ENCODE measurements at places on chromosomes 7 and 10.
A peak's percentile ranks its signal among the peaks of the same experiment; 100 is the strongest.

DNA sequence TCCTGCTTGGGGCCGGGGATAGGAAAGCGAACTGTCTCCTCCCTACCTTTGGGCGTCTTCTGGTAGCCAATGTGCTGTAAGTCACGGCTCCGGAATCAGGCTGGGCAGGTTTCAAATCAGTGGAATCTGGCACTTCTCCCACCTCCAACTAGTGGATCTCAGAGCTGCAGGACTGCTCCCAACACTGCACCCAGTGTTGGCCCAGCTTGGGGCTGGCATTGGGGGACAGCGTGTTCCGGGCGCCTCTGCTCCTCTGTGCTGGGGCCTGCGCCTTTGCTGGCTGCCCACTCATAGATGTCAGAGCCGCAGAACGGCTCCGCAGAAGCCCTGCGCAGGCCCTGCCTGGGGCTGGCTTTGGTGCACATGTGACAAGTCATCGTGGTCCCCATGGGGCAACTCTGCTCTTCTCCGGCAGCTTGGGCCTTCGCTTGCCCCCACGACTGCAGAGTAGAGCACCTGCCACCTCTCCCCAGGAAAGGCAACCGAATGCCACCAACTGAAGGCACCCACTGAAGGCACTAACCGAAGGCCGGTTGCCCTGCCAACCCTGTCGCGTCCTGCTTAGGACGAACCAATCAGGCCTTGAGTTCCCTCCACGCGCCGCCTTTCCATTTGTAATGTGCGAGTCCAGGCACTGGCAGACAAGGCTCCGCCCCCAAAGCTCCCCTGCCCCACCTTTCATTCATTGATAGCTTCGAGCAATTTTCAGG is 85.5 kb upstream of the ABI1 start:
- DNase-seq: no peak

DNA sequence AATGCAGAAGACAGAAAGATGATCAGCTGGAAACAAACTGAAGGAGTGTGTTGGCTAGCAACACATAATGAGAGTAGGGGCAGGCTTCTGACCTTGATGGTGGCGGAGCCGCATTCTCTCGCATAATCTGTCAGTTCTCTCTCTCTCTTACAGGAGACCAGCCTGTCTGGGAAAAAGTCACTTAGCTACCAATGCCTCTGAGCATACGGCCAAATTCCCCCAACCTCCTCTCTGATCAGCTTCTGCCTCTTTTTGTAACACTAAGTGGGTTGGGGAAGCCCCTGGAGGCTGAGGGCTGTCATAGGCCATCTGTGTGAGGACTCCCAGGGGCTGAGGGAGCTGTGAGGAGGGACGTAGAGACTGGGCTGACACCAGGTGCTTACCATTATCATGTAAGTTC is 104.6 kb downstream of the HIPK2 start:
- no peak for DNase-seq

GRCh38 chr7:44974549-44974948 is 4.3 kb downstream of the MYO1G start:
- no peak for DNase-seq

GRCh38 chr10:67521546-67521945 is 174.4 kb downstream of the CTNNA3 start:
- DNase-seq: no peak

GRCh38 chr10:109866168-109866994 is 56.9 kb downstream of the XPNPEP1 start:
- no peak for DNase-seq

- no peak for DNase-seq
Observed at GRCh38 chr7:30914596-30914995, 2.9 kb downstream of the AQP1 start.

DNA sequence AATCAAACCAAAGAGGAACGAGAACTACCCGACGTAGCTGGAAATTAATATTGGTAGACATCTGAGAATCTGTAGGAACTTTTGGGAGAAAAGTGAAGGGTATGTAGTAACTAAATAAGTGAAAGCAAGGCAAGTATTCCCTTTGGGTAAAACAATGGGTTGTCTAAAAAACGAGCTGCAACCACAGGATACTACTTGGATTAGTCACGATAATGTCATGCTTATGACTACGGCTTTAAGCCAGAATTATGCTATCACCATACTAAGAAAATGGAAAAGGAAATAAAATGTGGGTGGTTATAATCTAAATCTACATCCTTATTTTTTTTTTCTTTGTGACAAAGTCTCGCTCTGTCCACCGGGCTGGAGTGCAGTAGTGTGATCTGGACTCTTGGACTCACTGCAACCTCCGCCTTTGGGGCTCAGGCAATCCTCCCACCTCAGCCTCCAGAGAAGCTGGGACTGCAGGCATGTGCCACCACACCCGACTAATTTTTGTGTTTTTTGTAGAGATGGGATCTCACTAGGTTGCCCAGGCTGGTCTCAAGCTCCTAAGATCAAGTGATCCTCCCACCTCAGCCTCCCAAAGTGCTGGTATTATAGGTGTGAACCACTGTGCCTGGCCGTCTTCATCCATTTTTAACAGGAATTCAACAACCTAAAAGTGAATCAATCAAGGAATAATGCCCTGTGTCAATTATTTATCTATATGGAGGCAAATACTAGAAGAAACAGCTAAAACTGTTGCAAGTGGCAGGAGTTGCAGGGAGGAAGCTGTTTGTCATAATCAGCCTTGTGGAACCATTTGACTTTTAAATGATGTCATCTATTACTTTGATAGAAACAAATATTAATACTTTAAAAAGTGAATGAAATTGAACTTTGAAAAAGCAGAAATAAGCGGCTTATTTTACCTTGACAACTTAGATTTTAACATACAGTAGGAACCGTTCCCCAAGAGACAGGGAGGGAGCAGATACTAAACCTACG is 189.3 kb downstream of the PRPF18 start:
- DNase-seq: peak; percentile 73

GRCh38 chr7:16055263-16055976 is 365.9 kb downstream of the CRPPA start:
- DNase-seq: no peak

GRCh38 chr10:82813856-82814255 is 938.9 kb downstream of the NRG3 start:
- no peak for DNase-seq

DNA sequence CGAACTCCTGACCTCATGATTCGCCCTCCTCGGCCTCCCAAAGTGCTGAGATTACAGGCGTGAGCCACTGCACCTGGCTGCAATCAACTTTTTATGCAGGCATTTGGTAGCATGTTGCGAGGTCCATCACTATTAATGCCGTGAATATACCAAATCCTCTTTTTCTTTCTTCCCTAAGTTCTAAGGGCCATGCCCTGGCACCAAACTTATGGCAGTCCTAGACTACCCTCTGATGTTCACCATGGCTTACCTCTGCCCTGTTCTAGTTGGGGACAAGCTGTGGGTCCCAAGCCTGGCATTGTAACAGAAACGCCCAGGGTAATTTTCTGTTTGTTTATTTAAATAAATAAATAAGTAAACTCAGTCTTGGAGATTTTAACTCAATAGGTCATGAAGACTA is 13.3 kb downstream of the PRSS2 start:
- no peak for DNase-seq

DNA sequence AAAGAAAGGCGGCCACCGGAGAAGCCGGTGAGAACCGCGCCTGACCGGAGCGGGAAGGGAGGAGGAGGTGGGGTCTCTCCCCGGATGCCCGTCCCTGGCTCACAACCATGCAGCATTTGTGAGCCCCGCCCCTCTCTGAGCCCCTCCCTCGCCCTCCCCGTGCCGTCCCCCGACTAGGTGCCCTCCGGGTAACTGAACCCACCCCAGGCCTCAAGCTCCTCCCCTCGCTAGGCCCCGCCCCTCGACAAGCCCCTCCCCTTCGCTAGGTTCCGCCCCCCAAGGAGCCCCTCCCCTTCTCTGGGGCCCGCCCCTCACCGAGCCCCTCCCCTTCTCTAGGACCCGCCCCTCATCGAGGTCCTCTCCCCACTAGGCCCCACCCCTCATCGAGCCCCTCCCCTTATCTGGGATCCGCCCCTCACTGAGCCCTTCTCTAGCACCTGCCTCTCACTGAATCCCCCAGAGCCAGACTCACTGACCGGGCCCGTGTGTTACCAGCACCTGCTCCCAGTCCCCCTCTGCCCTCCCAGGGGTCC is 42.2 kb upstream of the HSPB1 start:
- no peak for DNase-seq

GRCh38 chr10:70843333-70843732 is 27.6 kb downstream of the SGPL1 start:
- DNase-seq: no peak

GRCh38 chr7:132377703-132378584 is 198.3 kb downstream of the PLXNA4 start:
- no peak for DNase-seq

DNA sequence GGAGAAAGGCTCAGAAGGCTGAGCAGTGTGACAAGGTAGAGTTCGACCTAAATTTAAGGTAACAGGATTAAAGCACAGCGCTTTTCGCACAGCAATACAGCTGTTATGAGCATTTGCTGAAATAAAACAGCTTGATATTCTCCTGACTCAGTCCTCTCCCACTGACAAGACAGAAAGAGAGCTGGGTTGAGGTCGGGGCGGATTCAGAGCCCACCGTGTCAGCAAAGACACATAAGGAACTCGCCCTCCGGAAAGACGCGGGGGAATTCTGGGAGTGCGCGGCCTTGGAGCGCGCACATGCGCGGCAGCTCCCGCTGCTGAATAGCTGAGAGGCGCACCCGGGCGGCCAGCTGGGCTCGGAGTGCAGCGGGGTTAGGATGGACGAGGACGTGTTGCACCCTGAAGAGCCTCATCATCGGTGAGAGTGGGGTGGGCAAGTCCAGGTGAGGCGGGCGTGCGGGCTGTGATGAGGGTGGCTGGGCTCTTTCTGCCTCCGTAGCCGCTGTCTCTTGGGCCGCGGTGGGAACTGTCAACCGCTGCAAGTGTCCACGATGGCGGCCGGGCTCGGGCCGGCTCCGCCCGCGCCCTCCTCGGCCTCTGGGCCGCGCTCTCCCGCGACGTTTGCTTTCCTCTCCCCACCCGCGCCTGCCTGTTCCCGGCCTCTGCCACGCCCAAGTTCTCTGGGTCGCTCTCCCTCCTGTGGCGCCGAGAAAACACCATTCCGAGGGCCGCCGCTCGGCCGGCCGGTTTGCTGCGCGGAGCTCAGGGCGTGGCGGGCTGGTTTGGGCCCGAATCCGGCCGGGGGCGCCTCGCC is 120.6 kb downstream of the LYZL1 start:
- DNase-seq: no peak
